Stimulated activated CD4-positive, alpha-beta T cell treated with anti-CD3 and anti-CD28 coated beads, Interleukin-1b, Interleukin-23, amount 100 ng/mL, for 24 hours (primary cell): ENCODE measurements at places on chromosomes 4 and X.

DNA sequence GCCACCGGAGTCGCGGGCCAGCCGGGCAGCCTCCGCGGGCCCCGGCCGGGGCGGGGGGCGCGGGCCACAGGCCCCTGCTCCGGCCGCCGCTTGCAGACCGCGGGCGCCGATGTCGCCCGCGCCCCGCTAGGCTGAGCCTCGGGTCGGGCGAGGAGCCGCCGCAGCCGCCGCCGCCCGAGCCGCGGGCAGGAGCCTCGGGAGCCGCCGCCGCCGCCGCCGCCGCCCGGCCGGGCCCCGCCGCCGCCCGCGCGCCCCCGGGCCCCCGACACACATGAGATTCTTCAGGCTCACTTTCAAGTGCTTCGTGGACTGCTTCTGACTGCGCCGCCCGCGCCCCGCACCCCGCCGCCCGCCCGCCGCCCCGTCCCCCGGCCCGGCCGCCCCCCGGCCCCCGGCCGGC is 345 bp downstream of the SLC6A8 start:
- no peak for DNase-seq

DNA sequence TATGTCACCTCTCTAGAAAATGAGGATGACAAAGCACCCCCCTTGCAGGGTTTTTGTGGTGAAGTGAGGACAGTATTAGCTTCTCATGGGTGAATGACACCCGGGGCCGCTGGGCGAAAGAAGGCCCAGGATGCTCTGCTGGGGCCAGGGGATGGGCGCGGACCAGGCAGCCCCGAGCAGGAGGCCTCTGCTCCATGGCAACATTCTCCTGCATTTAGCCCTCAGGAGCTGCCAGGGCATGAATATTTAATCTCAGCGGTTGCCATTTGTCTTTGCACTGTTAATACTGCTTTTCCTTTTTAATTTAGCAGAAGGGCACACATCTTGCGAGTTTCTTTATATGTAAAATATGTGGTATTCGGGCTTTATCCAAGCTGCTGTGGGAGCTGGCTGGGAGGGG is 30.3 kb upstream of the PSAPL1 start:
- no peak for DNase-seq

DNA sequence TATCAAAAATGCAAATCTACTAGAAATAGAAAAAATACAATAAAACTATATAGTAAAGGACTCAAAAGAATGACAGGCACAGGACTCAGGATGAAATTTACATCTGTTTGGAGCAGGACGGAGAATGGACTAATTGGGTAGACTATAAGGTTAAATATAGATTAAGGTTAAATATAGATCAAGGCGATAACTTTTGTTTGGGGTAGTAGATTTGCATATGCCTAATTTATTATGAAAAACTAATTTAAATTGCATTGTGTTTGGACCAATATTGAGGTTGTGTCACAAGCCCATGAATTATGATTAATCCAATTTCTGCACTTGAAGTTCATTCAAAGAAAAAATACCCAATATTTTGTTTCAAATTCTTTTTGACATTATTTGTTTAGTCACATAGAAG is 31.0 kb downstream of the MTHFD2L start:
- no peak for DNase-seq

- DNase-seq = no peak
These were observed 180.8 kb upstream of the BCOR start for GRCh38 chrX:40278340-40279090.

DNA sequence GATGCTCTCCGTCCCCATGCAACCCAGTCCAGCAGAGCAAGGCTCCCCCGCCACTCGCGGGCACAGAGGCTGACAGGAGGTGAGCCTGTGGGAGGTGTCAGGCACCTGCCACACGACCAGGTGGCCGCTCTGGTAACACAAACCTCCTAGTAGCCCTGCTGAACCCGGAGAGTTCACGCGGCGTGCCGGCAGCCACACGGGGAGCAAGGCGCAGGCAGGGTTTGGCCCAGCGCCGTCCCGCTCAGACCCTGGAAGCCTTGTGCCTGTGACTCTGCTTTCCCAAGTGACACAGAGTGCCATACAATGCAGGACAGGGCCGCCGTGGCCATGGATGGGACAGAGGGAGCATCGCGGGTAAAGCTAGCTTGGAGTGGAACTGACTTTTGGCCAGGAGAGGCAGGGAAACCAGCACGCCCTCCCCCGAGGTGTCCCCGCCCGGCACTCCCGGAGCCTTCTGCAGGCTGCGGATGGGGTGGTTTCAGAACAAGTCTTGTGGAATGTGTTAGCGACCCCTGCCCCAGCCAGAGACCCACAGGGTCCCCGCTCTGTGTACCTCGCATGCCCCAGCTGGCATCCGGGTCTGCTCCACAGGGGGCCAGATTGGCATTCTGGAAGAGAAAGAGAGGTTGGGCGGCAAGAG is 44.7 kb upstream of the AFAP1 start:
- DNase-seq = no peak

GRCh38 chr4:40223343-40223742 is 26.5 kb downstream of the RHOH start:
- no peak for DNase-seq

DNA sequence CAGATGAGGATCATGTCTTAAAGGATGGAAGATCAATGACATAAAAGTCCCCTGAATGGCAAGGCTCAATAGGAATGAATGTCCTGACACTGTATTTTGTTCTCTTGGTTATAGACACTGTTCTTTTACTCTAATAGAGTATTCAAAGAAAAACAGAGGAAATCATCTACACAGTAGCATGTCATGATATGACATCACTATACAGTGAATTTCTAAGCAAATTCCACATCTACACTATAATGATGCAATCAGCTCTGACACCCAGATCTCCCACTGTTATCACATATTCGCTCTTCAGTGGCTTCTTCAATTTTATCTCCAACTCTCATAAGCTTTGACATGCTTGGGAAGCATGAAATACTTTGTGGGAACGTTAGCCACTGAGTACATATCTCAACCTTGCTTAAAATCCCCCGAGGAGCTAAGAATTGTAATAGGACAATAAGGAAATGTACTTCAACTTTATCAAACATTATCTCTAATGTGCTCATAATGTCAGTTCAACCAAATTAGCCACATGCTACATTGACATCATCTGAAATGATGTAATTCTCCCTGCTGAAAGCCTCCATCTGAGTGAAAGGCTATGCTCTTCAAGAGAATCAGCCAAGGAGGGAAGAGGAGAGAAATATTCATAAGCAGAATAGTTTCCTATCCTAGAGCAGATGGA is 139.6 kb upstream of the PTCHD1 start:
- no peak for DNase-seq

- DNase-seq = no peak
These were observed 18.4 kb downstream of the MSMO1 start for GRCh38 chr4:165345666-165346417.

- no peak for DNase-seq
These were observed 60.9 kb upstream of the PACRGL start for GRCh38 chr4:20639346-20639745.

- no peak for DNase-seq
These were observed 109.2 kb upstream of the GRPR start for GRCh38 chrX:16014171-16014570.

- no peak for DNase-seq
These were observed 23.0 kb downstream of the NAT8L start for GRCh38 chr4:2082118-2082517.

GRCh38 chr4:8586671-8587468 is 5.7 kb upstream of the CPZ start:
- DNase-seq = no peak

- DNase-seq = no peak
These were observed 46.9 kb downstream of the STK32B start for GRCh38 chr4:5098176-5098575.

DNA sequence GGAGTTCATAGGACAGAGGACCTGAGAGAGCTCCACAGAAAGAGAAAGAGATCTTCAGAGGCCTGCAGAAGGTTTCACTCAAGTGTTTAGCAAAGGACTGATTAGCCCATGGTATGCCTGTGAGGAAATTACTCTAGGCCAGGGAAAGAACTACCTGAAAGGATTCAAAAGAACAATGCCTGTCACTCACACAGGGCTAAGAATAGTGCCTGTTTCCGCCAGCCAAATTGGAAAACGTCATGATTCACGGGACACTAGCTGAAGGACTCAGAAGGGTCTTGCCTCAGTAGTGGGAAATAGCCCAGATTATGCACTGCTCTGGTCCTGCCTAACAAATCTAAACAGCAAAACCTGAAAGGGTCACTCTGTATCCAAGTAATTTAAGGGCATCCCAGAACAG is 21.1 kb downstream of the SYTL4 start:
- no peak for DNase-seq

GRCh38 chr4:127217586-127218229 is 415.0 kb upstream of the INTU start:
- DNase-seq = no peak

DNA sequence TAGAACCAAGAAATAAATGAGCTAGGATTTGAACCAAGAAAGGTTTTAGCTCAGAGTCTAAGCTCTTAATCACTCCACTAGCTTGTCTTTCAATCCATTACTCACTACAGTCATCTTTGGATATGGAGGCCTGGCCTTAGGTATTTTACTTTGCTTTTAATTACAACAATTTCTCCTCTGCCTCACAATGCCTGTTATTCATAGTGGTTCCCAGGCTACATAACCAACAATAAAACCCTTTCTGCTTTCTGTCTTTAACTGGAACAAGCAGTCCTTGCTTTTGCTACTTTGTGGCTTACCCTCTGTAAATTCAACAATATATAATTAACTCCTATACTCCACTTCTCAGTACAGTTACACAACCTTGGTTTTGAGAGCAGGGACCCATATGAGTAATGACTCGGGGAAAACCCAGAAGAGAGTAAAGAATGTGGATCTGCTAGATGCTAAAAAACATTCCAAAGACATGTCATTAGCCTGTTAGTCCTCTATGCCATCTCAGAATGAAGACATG is 94.7 kb upstream of the NAP1L5 start:
- DNase-seq = no peak

GRCh38 chr4:22339491-22339890 is 176.4 kb downstream of the ADGRA3 start:
- no peak for DNase-seq

DNA sequence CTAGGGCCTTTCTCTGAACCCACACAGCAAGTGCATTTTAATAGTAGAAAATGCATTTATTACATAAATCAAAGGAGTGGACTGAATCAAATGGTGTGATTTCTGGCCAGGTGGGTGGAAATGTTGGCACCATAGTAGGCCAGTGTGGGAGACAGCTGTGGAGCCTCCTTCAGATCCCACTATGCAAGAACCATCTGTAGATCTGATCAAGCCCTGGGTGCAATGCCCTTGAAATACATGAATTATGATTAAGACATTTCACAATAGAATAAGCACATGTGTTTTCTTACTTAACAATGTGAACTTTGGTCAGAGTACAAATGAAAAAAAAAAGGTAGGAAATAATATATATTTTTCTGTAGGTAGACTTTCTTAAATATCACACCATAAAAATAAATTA is 204.3 kb downstream of the PCDH7 start:
- no peak for DNase-seq

DNA sequence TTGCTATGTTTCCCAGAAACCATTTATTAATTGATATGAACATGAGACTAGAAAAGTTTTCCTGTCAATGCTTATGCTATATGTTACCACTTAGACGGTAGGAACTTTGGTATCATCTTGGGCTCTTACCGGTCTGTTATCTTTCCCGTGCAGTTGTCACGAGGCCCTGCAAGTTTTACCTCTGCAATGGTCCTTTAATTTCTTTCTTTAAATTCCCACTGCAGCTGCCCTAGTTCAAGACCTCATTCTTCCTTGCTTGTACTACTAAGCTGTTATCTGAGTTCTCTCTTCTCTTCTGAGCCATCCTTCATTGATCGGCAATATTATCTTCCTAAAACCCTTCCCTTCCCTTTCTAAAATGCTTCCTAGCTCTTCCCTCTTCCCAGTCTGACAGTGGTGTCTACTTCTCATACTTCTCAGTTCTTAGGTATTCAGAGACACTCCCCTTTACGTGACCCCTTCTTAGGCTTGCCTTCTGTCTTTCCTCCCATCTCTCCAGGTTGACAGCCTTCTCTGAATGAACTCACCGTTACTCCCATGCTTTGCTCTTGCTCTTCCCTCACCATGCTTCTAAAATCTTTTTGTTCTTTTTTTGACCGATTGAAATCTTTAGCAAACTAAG is 27.5 kb downstream of the MAGEA1 start:
- DNase-seq = no peak

DNA sequence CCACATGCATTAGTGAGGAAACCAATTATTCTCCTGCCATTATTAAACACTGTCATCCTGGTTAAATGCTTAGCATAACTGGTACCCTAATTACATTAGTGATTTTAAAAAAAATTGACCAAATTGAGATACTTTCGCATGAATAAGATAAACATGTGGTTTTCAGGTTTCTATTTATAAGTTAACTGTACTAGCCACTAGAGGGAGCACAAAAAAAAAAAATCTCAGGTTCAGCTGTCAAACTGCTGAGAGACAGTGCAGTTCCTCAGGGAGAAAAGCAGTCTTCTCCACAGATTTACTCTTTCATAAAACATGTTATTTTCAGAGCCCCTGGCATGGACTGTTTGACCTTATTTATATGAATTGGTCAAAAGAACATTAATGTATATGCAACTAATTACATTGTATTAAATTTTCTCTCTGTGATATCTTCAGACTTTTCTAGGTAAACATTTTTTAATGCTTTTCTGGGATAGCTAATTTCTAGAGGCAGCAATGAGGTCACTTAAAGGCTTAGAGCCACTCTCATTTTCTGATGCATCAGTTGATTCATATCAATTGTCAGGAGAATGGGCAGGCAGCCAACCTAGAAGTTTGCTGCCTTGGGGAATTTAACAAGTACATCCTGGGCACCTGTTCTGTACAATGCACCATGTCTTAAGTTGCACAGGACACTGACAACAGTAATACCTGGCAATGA is 167.5 kb downstream of the CDS1 start:
- DNase-seq = no peak

DNA sequence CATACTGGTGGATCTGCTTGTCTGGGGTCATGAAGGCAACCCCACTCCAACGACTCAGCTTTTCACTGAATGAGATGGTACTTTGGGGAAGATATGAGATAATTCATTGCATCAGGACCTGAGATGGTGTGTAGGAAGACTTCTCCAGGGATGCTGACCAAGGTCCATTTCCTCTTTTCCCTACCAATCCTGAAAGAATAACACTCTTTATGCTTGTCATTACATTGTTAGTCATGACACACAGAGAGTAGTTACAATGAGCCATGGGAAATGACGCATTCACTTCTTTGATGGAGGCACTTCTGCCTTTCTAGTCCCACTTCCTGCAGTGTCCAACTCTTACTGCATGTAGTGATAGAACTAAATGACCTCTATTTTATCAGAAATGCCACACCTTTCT is 58.6 kb downstream of the AREG start:
- DNase-seq = no peak
